ENCODE measurements at places on chromosomes 3 and 15.

DNA sequence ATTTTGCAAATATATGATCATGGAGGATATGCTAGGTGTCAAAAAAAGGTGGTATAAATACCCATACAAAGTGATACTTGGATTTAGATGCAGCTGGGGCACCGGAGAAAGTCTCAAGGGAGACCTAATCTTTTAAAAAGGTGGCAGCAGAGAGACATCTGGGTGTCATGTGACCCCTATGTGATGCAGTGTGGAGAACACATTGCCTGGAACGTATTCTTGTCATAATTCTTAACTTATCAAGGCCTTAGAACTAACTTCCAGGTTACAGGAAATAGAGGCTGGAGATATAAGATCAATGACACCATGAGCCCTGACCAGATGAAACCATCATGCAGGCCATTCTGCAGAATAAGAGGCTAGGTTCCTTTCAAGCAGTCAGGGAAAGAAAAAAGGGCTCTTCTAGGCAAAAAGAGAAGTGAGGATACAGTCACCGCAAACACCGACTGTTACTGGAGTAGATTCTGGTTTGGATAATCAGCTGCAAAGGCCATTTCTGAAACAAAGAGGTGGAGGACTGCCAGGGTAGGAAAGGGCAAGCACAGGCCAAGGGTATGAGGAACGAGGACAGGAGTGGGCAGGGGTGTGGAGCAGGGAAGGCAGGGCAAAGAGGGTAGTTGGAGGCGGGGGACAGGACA is 100.6 kb downstream of the OXNAD1 start:
- no peak for DNase-seq

DNA sequence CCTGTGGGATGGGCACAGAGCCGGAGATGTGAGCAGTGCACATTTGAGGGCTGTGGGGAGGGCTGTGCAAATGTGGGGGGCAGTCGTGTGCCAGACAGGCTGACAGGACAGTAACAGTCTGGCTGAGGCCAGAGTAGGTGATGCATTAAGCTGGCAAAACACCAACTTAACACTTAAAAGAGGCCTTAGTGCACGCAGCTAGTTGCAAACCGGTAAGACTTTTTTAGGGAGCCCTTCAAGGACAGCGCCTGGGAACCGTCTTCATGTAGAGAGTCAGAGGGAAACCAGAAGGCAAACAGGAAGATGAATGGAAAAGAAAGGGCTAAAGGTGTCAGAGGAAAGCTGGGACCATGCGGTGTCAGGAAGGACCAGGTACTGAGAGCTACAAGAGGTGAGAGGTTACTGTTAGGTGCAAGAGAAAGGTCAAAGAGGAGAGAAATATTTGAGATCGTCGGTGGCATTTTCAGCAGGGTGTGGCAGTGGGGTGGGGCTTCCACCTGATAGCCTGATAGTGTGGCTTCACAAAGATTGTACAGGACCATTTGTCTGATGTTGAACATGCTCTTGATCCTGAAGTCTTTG is 30.0 kb upstream of the CHD2 start:
- no peak for DNase-seq

DNA sequence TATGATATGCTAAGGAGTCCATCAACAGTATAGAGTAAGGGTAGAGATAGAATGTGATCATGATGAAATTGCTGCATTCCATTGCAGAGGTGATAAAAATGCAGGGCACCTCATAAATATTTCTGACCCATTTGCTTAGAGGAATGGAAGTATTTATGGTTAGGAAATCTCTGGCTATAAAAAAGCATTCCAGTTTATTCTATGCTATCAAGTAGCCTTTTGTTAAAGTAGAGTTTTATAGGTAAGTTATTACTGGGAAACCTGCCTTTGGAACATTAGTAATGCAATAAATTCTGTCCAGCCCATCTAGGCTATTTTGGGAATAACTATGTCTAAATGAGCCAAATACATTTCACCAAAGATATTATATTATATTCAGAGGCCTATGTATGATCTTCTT is 19.8 kb upstream of the STRIT1 start:
- DNase-seq: no peak

DNA sequence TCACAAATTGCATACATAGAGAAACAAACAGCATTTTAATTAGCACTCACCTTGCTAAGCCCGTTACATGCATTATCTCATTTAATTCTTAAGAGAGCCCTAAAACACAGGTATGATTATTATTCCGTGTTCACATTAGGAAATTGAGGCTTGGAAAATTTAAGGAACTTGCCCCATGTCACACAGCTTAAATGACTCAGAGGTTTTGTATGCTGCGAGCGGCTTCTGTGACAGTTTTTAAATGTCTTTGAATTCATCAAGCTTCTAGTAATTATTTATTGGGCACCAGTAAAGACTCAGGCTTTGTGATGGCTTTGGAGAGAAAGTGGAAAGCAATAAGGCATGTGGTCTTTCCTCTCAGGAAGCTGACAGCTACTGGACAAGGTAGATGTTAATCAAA is 166.7 kb upstream of the THBS1 start:
- DNase-seq: no peak

- DNase-seq: no peak
These were observed 477.2 kb upstream of the CFAP20DC start for GRCh38 chr3:59526999-59527398.

DNA sequence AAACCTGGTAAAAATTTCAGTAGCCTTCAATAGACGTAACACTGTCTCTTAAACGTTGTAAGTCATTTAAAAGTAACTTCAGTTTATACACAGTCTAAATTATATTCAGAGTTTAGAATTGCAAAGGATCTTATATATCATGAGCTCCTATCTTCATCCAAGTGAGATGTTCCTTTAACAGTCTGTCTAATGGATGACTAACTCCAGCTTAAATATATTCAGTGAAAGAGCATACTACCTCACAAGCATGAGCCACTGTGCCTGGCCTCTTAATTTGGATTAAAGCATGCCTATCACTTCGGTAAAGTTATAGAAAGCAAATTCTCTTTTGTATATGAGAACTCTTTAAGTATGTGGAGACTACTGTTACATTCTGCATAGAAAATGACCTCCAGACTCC is 7.0 kb downstream of the FYTTD1 start:
- DNase-seq: no peak

GRCh38 chr3:45771831-45772230 is 24.5 kb downstream of the SLC6A20 start:
- no peak for DNase-seq

GRCh38 chr15:75348034-75348561 is 1.3 kb downstream of the NEIL1 start:
- DNase-seq: no peak

- no peak for DNase-seq
These were observed 70.6 kb downstream of the GOLIM4 start for GRCh38 chr3:168025076-168025475.

All from NCI-H187 (cell line).